ENCODE measurements at places on chromosomes 6 and 20.
A peak's percentile ranks its signal among the peaks of the same experiment; 100 is the strongest.

DNA sequence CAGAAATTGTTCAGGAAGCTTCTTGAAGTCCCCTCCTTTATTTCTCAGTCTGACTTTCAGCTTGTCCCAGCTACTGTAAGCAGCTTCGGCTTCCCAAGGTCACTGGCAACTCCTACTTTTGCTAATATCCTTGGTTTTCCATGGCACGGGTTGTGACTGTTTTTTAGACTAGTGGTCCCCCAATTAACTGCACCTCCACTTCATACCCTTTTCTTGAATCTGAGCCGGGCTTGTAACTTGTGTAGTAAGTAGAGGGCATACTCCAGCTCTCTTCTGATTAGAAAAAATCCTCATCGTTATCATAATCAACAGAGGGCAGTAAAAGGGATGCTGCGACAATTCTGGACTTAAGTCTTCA, 162.3 kb upstream of the TNFAIP3 start:
- DNase-seq = no peak

- DNase-seq = peak; percentile 44
Observed at GRCh38 chr6:139839506-139840156, 465.2 kb upstream of the CITED2 start.

GRCh38 chr6:44868335-44868668, 459.8 kb upstream of the RUNX2 start:
- no peak for DNase-seq

- peak; percentile 11 for DNase-seq
Observed at GRCh38 chr6:23091795-23092194, 522.4 kb downstream of the HDGFL1 start.

- DNase-seq = peak; percentile 26
Observed at GRCh38 chr6:16183187-16183664, 54.3 kb downstream of the MYLIP start.

GRCh38 chr6:69019832-69020231, 384.8 kb downstream of the ADGRB3 start:
- no peak for DNase-seq

DNA sequence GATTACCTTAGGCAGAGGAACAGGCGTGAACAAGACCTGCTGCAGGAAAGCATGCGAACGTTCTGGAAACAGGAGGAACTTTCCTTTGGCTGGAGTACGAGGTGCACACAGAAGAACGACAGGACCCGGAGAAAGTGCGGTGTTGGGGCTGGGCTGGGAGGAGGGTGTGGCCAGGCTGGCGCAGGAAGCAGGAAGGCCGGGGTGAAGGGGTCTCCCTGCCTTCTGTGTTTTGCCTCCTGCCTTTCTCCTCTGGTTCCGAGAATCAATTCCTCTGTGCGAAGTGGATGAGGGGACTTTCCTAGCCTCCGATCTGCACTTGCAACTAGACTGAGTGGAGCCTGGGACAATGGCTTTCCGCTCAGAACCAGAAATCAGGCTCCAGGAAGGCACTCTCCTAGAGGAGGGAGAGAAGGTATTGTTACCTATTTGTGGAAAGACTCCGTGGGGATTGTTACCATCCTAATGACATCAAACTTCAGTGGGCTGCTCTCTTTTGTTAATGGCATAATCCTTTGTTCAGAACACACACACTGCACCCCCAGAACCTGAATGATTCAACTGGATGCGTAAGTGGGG, 22.9 kb upstream of the PLEKHG1 start:
- no peak for DNase-seq

DNA sequence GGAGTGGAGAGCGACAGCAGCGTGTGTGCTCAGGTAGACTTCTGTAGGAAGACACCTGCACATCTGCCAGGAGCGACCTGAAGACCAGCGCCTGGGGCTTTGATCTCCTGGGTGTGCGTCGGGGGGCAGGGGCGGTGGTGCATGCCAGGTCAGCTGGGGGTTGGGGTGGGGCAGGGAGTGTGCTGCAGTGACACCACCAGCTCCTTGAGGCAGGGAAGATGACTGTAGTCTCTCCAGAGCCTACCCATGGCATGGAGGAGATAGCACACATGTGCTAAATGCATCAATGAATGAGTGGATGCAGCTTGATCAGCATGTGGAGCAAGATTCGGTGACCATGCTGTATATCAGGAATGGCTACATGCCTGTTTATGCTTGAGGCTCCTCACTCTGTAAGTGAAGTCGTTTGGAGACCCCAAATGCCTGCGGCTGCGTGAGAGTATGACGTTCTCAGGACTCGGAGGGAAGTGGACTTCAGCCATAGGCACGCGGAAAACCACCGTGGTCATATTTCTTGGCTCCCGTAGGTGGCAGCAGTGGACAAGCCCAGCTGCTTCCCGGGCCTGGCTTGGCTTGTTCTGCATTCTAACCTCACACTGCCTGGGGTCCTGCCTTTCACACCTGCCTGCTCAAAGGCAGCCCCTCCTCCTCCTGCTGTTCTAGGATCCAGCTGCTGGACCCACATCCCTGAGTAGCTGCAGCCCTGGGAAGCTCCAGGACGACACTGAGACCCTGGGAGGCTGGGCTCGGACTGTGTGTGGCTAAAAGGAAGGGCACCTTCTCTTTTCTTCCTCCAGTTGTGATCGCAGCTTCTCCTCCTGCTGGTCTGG, 39.4 kb upstream of the KCNK16 start:
- DNase-seq = no peak

DNA sequence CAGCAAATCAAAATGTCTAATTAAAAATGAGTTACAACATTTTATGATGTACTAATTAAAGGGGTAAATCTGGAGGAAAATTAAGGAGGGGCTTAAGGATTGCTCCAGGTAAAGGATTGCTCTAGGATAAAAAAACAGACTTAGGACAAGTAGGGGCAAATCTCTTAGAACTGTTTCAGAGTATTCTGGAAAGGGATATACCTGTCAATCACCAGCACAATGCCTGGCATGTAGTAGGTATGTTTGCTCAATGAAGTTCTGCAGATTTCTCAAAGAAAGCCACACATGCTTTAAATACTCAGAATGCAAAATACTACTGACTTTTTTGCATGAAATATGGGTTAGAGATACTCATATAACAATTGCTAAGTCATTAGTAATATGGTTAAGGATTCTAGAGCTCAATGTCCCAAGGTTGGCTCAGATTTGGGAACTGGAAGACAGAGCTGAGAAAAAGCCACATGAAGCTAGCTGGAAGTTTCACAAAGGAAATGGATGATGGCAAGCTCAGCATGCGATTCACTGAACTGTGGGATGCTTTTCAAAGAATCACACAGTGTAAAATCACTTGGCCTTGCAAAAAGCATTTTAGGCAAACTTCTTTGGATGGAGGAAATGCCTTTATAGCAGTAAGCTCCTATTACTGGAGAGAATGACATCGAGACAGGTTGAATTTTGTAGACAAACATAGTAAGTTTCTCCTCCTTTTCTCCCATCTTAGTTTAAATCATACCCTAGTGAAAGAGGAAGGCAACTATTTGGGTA, 72.8 kb downstream of the MAP3K5 start:
- DNase-seq = no peak

DNA sequence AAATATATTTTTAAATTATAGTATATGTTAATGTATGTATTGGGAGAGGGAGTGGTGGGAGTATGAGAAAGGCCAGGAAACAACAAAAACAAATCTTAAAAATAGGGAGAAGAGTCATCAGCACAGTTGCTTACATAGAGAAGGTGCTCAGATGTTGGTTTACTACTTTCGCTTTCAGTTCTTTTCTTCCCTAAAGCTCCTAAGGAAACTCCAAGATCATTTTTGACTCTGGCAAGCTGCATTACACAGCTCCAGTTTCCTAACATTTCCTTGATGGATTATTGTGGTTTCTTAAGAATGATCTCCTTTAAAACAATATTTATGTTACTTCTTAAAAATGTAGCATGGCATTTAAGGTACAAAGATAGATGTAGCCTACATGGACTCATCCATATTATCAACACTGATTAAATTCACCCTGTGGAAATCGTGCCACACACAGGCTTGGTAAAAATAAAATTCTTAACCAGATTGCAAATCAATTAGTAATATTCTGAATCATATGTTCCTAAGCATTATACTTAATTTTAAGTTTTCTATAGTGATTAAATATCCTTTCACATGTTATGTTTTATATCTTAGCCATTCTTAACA, 118.0 kb upstream of the MAN1A1 start:
- no peak for DNase-seq

DNA sequence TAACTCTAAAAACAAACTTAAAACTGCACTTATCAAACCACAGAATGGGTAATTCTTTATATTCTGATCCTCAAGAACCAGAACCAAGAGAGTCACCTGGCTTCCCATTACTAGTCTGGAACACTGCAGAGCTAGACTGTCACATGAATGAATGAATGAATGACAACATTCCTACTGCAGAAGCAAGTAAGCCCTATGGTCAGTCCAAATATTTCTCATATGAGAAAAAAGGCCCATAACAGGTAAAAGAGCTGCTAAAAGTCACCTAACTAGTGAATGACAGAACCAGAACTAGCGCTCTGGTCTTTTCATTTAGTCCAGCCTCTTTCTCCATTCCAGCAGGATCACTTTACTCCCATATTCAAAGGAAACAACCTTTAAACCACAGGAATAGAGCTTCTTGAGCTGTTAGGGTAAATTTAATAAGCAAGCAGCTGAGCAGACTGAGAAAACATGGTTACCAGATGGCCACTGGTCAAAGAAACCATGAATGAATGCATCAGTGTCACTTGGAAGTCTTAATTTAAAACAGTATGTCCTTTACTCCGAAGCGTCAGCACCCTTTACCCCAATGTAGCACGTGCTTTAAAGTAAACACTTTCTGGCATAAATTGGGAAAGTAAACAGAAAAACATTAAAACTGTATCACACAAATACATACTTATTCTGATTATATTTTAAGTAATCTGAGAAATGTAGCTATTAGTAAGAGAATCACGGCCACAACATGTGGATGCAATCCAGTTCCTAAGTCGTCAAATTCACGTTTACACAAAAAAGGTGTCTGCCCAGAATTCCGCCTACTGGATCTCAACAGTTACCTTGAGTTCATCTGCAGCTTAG, 1.4 kb downstream of the PREP start:
- DNase-seq = no peak

DNA sequence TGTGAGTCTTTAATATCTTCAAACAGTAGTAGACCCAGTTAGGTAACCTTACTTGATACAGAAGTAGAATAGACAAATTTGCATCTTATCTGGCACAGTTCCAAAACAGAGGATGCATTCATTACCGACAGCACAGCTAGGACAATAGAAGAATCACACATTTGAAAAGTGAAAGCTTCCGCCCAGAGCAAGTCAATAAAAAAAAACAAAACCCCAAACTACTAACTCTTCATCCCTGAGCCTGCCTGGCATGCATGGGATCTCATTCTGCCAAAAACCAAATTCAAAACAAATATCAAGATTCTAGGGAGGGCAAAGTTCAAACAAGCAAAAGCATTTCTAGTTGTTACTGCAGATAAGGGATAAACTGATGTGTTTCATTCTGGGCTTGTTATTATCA, 235.4 kb downstream of the BTBD9 start:
- no peak for DNase-seq

GRCh38 chr6:27238010-27238983, 9.2 kb upstream of the PRSS16 start:
- DNase-seq = no peak

GRCh38 chr6:121274666-121275295, 59.5 kb downstream of the TBC1D32 start:
- DNase-seq = no peak

GRCh38 chr6:42390228-42390934, 61.3 kb downstream of the TRERF1 start:
- no peak for DNase-seq

GRCh38 chr6:66396549-66396948, 689.5 kb upstream of the EYS start:
- DNase-seq = no peak

GRCh38 chr6:26152226-26153101, 65.2 kb downstream of the HFE start:
- no peak for DNase-seq

GRCh38 chr6:14488180-14488579, 370.6 kb downstream of the CD83 start:
- no peak for DNase-seq

DNA sequence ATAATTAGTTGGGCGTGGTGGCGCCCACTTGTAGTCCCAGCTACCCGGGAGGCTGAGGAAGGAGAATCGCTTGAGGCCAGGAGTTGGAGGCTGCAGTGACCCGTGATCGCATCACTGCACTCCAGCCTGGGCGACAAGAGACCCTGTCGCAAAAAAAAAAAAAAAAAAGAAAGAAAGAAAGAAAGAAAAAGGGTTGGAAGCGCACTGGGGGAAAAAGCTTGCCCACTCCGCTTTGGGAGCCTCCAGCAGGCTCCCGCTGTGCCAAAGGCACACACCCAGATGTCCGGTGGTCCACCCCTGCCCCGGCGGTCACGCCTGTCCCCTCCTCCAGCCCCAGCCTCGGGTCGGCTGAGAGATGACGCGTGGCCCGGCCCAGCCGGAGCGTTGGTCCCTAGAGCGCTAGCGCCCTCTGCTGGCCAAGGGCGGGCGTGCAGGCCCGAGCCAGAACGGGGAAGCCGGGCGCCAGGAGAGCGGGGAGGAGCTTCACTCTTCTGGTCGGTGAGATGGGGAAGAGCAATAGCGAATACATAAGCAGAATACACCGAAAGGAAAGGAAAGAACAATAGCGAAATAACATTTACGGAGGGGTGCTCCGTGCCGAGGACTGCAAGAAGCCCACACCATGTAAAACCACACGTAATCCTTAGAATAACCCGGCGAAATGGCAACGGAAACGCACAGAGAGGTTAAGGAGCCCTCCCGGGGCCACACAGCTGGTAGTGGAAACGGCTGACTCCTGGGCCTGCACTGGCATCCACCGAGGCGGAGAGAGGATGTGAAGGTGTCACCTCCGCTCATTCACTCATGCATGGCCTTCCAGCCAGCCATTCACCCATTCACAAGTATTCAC, 41.7 kb downstream of the UBE2V1 start:
- DNase-seq = no peak

GRCh38 chr6:94713446-94713845, 863.9 kb upstream of the MANEA start:
- no peak for DNase-seq

DNA sequence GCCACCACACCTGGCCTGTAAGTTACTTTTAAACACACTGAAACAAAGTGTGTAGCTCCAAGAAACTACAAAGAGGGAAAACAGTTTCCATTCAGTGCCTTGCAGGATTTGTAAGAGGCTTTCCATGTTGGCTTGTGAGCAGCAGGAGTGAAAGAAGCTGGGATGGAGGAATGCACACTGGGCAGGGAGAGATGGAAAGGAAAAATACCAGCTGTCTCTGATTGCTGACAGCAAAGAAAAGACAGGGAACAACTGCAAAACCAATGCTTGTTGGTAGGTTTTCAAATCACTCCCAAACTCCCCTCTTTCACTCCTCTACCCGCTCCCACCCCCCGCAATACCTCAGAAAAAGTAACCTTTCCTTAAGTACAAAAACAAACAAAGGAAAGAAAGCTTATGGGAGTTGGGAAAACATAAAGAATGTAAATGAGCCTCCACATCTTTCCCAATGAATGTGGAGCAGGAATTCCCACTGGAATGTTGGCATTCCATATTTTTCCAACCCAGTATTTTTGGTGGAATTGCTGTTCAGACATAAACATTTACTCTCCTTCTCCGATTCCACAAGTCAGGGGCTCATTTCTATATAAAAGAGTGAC, 166.1 kb downstream of the THBS2 start:
- DNase-seq = no peak

- DNase-seq = no peak
Observed at GRCh38 chr20:57553376-57554018, 7.4 kb upstream of the PCK1 start.
